ENCODE measurements at places on chromosomes 3 and 15. TPM values are rescaled to one million over a fixed set of nuclear protein-coding genes. Genes with fewer than 3 reads are reported as not detected.

Gene RABL3
- 25.0 TPM for total RNA-seq

Gene GOLGA8K
- total RNA-seq, result 0.60 TPM

Gene CHST13
- total RNA-seq, result 0.83 TPM

Gene PYGO1
- total RNA-seq, result 7.7 TPM

Gene CNTN4
- not detected for total RNA-seq

Gene SYNPR
- not detected for total RNA-seq

Gene ARPP21
- total RNA-seq, result 0.08 TPM

Gene ANKUB1
- total RNA-seq, result not detected

Gene ABI3BP
- 1.5 TPM for total RNA-seq

Data from A549 treated with Hydrocortisone at 1 μM for 4 hours (cell line).